Mesothelial cell of epicardium (in vitro differentiated cells): ENCODE measurements at places on chromosomes 1 and 21. TPM values are rescaled to one million over a fixed set of nuclear protein-coding genes. Genes with fewer than 3 reads are reported as not detected.

Gene IQGAP3
- 13.9 to 17.6 TPM (median 15.3 TPM) in 3 replicates for total RNA-seq

DNA sequence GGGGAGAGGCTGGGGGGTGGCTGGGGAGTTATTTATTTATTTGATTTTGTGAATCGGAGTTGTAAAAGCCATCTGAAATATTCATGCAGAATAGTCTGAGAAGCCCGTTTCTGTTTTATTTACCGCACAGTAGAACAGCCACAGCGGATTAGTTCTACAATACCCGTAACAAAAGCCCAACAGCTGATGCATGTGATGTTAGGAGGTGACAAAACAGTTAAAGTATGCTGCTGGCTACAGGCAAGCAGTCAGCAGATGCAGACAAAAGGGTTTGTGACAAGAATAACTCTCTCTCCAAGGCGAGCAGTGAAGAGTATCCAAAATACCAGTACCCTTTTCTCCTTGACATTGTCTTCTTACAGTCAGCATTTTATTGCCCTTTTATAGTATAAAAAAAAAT lies 42.0 kb downstream of the PROX1 start:
- H3K4me3 ChIP-seq = no peak overlapping the region
- H3K36me3 ChIP-seq = no peaks in the 10 kb centered on the region
- DNase-seq = no peak
- peaks cover 31% of the 10 kb centered on the region for H3K27me3 ChIP-seq
- no peak overlapping the region for H3K27ac ChIP-seq
- H3K4me1 ChIP-seq = no peaks in the 10 kb centered on the region

Gene KDM1A
- 164 to 168 TPM (median 165 TPM) in 3 replicates for total RNA-seq

DNA sequence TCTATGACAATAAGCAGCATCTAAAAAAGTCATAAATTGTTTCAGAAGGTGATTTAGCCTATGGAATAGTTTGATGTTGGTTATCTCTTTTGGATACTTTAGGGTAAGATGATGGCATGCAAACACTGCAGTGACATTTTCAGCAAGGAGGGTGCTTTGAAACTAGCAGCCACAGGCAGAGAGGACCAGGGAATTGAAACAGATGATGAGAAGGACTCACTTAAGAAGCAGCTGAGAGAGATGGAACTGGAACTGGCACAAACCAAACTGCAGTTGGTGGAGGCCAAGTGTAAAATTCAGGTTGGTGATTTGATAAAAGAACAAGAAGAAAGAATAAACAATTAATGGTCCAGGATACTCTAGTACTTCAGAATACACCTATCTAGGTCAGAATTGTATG lies 11.2 kb upstream of the CACYBP start:
- no peaks in the 10 kb centered on the region for H3K4me1 ChIP-seq
- H3K4me3 ChIP-seq = no peak overlapping the region
- H3K27me3 ChIP-seq = no peaks in the 10 kb centered on the region
- no peak overlapping the region for H3K27ac ChIP-seq
- peaks cover 9% of the 10 kb centered on the region for H3K36me3 ChIP-seq
- no peak for DNase-seq

Gene TMOD4
- 0.77 to 1.7 TPM (median 1.1 TPM) in 3 replicates for total RNA-seq

Gene S1PR1
- total RNA-seq = 21.5 to 25.5 TPM (median 23.5 TPM) in 3 replicates

Gene ADAM15
- 32.7 to 36.1 TPM (median 36.1 TPM) in 3 replicates for total RNA-seq

GRCh38 chr1:161044535-161044907 lies 1.3 kb downstream of the USF1 start:
- peaks cover 23% of the 10 kb centered on the region for H3K4me1 ChIP-seq
- DNase-seq = no peak
- H3K27me3 ChIP-seq = no peaks in the 10 kb centered on the region
- peak overlapping the region; percentile 100 for H3K27ac ChIP-seq
- H3K36me3 ChIP-seq = peaks cover 47% of the 10 kb centered on the region

Gene TCEA3
- 8.0 to 10.0 TPM (median 9.9 TPM) in 3 replicates for total RNA-seq

- no peak for DNase-seq
- H3K36me3 ChIP-seq = no peaks in the 10 kb centered on the region
- no peak overlapping the region for H3K4me3 ChIP-seq
- no peak overlapping the region for H3K27ac ChIP-seq
- peaks cover 24% of the 10 kb centered on the region for H3K4me1 ChIP-seq
- H3K27me3 ChIP-seq = no peaks in the 10 kb centered on the region
Measured at GRCh38 chr1:219119839-219120238, 53.8 kb upstream of the LYPLAL1 start.

GRCh38 chr1:157162345-157162744 lies 24.1 kb upstream of the ETV3 start:
- DNase-seq = no peak
- H3K4me3 ChIP-seq = no peak overlapping the region
- H3K4me1 ChIP-seq = peaks cover 41% of the 10 kb centered on the region
- no peaks in the 10 kb centered on the region for H3K27me3 ChIP-seq

- H3K27me3 ChIP-seq = no peaks in the 10 kb centered on the region
- H3K4me1 ChIP-seq = peaks cover 6% of the 10 kb centered on the region
- no peaks in the 10 kb centered on the region for H3K36me3 ChIP-seq
- H3K27ac ChIP-seq = no peak overlapping the region
Measured at GRCh38 chr1:208895181-208895580, 651.0 kb upstream of the PLXNA2 start.

DNA sequence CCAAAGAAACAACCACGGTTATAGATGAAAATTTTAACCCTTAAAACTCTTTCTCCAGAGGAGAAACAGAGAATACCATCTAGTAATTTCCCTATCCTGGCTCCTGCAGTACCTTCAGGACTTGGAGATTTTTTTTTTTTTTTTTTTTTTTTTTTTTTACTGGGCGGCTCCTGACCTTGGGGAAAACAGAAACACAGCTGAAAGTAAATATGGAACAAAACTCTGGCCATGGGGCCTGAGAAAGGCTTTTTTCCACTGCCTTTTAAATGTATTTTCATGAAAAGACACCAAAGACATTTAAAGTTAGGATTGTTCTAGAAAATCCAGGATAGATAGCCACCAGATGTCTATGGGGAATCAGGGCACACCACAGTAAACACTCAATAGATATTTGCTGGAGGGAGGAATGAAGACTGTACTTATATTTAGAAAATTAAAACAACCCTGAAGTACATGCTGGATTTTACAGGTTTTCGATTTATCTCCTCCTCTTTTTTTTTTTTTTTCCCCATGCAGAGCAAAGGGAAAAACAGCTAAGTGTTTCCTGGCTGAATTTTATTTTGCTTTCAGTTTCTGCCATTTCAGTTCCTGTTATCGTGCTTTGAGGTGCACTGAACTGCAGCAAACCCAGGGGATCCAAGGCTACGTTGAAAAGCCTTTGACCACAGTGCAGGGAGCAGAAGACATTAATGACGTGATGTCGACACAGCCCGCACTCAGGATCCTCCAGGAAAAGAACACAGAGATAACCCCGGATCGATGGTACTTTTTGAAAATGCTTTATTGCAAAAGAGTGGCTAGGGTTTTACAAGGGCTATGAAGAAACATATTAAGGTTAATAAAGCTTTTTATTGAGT lies 35.7 kb upstream of the CNN3 start:
- H3K4me3 ChIP-seq = peak overlapping the region; percentile 57
- no peak for DNase-seq
- peaks cover 2% of the 10 kb centered on the region for H3K36me3 ChIP-seq
- peak overlapping the region; percentile 92 for H3K27ac ChIP-seq

- H3K36me3 ChIP-seq = peaks cover 9% of the 10 kb centered on the region
- no peak for DNase-seq
- peak overlapping the region; percentile 95 for H3K27ac ChIP-seq
- no peaks in the 10 kb centered on the region for H3K27me3 ChIP-seq
- H3K4me1 ChIP-seq = peaks cover 33% of the 10 kb centered on the region
- H3K4me3 ChIP-seq = peak overlapping the region; percentile 86
Measured at GRCh38 chr1:156281693-156282478, 739 bp downstream of the SMG5 start.

DNA sequence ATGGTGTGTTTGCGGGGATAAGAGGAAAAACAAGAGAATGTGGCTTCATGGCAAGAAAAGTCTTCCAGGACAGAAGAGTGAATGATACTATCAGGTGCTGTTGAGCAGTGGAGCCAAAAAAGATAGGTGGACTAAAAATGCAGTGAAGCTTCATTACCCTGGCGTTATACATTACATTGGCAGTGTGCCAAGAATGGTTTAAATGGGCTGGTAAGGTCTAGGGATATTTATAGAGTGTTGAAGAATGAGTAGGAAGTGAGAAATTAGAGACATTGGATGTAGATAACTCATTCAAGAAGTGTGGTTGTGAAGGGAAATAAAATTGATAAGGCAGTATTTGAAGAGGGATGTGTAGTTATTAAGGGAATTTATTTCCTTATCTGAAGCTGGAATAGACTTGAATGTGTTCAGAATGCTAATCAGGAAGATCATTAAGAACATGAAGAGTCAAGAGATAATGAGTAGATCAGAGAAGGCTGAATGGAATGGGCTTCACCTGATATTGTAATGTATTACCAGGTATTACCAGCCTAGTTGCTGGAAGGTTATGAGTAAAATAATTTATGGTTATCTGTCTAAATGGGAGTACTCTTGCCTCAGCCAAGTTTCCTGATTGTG lies 72.7 kb downstream of the MAST2 start:
- H3K27me3 ChIP-seq = no peaks in the 10 kb centered on the region
- H3K4me1 ChIP-seq = peaks cover 4% of the 10 kb centered on the region
- no peak overlapping the region for H3K4me3 ChIP-seq
- no peak for DNase-seq
- no peak overlapping the region for H3K27ac ChIP-seq

DNA sequence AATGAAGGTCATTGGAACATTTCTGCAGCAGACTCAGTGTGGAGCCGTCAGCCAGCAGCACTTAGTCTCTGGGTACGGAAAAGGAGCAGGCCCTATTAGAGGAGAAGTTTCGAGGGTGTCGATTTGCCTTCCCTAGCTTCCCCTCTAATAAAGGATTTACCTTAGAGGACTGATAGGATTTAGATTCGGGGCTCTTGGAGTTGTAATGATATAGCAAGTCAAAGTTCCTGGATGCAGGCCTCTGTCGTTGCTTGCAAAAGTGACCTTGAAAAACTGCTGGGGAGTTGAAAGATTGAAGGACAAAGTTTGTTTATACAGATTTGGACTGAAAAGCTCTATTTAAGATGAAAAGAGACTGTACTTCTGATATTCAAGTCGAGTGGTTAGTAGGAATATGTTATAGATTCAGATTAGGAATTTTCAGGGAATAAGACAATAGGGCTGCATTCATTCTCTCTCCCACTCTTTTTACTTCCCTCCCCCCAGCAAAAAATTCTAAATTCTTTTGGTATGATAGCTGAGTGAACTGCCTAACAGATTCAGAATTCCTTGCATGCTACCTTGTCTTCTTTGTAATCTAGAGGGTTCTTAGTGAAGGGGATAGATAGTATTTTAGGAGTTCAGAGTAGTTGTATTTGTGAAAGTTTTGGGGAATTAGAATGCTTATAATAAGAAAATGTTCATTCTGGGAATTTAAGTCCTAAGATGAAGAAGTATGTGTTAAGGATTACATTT lies 19.2 kb downstream of the NFYC start:
- peak overlapping the region; percentile 99 for H3K4me3 ChIP-seq
- DNase-seq = no peak
- H3K27me3 ChIP-seq = no peaks in the 10 kb centered on the region

DNA sequence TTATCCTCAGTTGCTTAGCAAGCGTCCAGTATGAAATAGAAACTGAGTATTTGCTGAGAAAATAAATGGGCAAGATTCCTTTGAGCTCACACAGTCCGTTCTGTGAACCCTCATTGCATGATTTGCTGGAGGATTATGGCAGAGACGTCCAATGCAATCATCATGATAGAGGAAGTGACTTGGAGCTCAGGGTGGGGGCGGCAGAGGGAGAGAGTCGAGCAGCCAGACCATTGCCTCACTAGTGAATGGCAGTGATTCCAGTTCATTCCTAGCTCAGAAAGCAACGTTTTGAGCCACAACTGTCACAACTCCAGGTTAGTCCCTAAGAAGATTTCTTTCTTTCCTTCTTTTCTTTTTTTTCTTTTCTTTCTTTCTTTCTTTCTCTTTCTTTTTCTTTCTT lies 27.5 kb upstream of the COL9A2 start:
- no peaks in the 10 kb centered on the region for H3K36me3 ChIP-seq
- H3K27ac ChIP-seq = no peak overlapping the region

GRCh38 chr1:32180186-32181060 lies 948 bp downstream of the TXLNA start:
- peaks cover 33% of the 10 kb centered on the region for H3K4me1 ChIP-seq
- H3K27ac ChIP-seq = peak overlapping the region; percentile 97
- DNase-seq = peak; percentile 64
- H3K27me3 ChIP-seq = no peaks in the 10 kb centered on the region

Gene NLRP3
- total RNA-seq = 0.13 to 0.34 TPM (median 0.22 TPM) in 3 replicates

Gene KCNK1
- total RNA-seq = 13.1 to 14.9 TPM (median 14.6 TPM) in 3 replicates

Gene AGMAT
- total RNA-seq = 0.16 to 0.31 TPM (median 0.25 TPM) in 3 replicates

- no peak for DNase-seq
- H3K36me3 ChIP-seq = no peaks in the 10 kb centered on the region
- H3K4me1 ChIP-seq = peaks cover 12% of the 10 kb centered on the region
- no peak overlapping the region for H3K27ac ChIP-seq
Measured at GRCh38 chr21:44702111-44702972, 5.4 kb downstream of the KRTAP10-12 start.

DNA sequence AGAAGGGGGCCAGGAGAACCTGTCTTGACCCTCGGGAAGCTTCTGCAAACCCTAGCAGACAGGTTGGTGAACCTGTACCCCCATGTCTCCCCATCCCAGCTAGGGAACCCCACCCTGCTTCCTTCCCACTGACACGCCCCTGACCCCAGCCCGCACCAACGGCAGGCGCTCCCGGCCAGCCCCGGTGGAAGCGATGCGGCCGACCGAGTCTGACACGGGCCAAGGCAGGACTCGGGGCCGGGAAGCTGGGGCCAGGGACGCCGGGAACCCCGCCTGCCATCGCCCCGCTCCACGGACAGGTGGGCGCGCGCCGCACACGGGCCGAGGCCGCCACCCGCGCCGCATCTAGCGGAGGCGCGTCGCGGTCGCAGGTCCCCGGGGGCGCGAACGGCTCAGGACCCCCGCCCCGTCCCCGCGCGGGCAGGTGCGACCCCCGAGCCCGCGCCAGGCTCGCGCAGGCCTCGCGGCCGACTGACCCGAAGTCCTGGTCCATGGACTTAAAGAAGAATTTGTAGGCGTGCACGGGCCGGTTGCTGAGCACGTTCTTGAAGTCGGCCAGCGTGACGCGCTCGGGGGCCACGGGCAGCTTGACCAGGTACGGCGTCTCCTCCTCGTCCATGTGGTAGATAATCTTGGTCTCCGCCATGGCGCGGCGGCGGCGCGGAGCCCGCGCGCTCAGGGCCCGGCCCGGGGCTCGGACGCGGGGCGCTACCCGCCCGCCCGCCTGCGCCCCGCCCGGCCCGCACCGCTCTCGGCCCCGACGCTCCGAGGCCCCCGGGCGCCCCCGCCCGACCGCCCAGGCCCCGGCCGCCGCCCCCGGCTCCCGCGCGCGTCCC lies 580 bp downstream of the DVL1 start:
- H3K4me3 ChIP-seq = peak overlapping the region; percentile 73
- H3K27me3 ChIP-seq = peaks cover 2% of the 10 kb centered on the region
- H3K36me3 ChIP-seq = peaks cover 2% of the 10 kb centered on the region
- peaks cover 23% of the 10 kb centered on the region for H3K4me1 ChIP-seq
- H3K27ac ChIP-seq = no peak overlapping the region
- no peak for DNase-seq

Gene GBP2
- total RNA-seq = 3.8 to 4.4 TPM (median 4.1 TPM) in 3 replicates

Gene CYP4Z1
- not detected in 3 replicates for total RNA-seq

GRCh38 chr1:166675213-166675612 lies 164.1 kb upstream of the POGK start:
- H3K36me3 ChIP-seq = no peaks in the 10 kb centered on the region
- no peak overlapping the region for H3K4me3 ChIP-seq
- no peak for DNase-seq
- no peaks in the 10 kb centered on the region for H3K27me3 ChIP-seq
- no peak overlapping the region for H3K27ac ChIP-seq
- H3K4me1 ChIP-seq = no peaks in the 10 kb centered on the region
